Cerebellar cortex (tissue), 1 donor: ENCODE measurements at places on chromosomes 3 and 15.

DNA sequence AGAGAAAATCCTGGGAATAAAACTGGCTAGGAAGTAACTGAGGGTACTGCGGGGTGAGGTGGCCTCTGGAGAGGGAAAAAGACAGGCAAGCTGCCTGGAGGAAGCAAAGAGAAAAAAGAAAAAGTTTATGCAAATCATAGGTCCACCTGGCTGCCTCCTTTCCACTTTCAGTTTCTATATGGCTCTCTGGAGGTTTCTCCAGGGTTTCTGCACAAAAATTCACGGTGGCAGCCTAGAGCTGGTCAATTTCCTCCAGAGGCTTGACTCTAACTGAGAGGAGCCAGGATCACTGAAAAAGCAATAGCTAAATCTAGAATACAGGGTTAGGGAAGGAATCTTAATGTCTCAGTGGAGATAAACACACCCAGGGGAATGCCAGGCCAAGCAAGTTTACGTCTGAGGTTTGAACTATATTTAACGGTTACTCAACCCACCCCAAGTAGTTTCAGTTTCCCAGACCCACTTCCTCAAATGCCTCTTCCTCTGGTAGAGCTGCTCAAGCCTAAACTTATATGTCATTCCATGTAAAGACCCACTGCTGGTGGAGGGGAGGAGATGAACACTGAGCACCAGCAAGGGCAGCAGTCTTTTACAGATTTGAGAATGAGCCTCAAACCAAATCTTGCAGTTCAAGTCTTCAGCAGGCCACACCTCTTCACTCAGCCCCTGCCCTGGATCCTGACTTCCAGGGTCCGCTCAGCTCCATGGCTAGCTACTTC is 5.7 kb downstream of the LYSMD2 start:
- no peak for DNase-seq

DNA sequence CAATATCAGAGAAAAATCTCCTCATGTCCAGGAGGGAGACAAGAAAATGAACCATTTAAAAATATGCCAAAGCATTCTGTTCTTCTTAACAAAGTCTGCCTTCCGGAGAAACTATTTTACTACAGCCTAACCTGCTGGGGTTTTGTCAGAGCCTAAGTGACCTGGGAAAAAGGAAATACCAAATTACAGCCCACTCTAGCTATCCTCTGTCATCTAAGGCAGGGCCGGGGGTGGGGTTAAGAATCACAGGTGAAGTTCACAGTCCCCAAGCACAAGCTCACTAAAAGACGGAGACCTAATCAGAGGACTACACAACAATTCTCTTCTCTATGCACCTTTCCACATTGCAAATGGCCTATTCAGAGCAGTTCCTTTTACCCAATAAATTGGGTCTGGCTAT is 116.6 kb downstream of the TRIM42 start:
- DNase-seq = no peak

DNA sequence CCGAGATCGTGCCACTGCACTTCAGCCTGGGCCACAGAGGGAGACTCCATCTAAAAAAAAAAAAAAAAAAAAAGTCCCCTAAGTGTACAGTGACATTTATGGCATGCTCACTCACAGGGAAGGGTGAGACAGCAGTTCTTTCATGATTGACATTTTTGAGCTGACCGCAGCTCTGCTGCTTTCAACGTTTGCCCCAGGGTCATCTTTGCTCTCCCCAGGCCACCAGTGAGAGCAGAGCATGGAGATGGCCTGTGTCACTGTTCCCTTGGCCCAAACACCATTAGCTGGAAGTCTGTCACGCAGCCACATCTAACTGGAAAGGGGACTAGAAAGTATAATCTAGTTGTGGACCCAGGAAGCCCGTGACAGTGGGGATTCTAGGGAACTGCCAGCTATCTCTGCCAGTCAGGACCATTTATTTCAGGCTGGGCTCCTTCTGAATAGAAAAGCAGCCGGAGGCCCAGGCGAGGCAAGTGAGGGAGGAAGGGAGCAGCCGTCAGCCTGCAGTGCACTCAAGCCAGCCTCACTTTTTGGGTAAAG is 193.4 kb upstream of the HES1 start:
- DNase-seq = no peak

DNA sequence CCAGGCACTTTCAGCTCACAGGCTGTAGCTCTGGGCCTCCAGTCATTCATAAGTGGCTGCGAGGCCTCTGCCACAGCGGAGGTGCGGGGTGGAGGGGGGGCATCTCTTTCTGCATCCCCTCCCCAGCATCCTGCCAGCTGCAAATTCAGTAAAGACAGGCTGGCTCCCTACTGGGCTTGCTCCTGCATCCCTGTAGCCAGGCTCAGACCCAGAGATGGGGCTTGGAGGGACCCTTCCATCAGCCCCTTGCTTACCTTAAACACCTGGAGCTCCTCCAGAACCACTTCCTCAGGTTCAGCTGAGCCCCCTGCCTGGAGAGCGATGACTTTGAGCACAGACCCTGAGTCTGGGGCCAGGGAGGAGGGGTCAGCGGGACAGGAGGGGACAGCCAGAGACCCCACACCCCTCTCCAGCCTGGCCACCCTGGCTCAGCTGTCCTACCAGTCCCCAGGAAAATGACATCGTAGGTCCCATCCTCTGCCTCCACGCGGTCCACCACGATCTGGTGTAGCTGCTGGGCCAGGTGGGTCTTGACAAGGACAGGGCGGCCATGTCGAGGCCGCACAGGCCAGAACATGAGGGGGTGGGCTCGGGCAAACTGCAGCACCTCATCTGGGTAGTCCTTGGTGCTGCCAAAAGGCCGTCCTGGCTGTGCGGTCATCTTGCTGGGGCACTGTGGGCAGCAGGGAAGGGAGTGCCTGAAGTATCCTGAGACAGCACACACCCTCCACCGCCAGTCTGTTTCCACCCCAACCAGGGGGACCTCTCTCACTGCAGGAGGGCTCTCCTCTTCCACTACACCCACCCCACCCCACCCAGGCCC is 5.3 kb downstream of the SEMA3G start:
- DNase-seq = no peak

DNA sequence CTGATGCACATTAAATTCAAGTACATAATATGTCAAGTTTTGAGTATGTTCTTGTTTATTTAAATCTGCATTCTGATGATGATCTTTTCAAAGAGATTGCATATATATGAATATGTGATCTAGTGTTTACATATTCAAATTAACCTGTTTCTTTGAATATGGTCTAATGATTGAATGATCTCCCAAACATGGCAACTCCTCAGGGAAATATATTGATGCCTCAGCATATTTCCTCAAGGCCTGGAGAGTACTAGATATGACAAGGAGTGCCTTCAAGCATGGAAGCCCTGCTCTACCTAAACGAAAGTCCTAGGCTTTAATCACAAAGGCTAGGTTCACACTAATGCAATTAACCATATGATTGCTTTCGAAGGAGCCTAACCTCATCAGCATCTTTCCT is 532.8 kb downstream of the ZIC1 start:
- no peak for DNase-seq

- DNase-seq = no peak
These were observed 7.4 kb upstream of the GSK3B start for GRCh38 chr3:120101624-120102023.

GRCh38 chr3:101638261-101638745 is 38.6 kb downstream of the ZBTB11 start:
- peak; percentile 16 for DNase-seq

GRCh38 chr15:34365091-34365825 is 1.7 kb downstream of the LPCAT4 start:
- no peak for DNase-seq

DNA sequence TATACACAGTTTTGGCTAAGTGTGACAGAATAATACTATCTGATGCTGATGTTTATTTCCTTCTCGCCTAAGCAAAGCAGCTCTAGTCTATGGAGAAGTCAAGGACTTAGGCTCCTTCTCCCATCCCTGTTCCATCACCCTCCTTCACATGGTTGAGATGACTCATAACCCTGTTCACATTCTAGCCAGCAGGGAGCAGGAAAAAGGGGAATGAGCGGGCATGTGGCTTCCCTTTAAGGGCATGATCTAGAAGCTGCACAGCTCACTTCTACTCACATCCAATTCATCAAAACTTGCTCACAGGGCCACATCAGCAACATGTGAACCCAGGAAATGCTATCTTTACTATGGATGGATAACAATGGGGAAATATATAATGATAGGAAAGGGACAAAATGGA is 40.9 kb downstream of the CBLB start:
- no peak for DNase-seq

- DNase-seq = no peak
These were observed 361.0 kb downstream of the SQOR start for GRCh38 chr15:45995800-45996199.

- DNase-seq = no peak
These were observed 260.7 kb downstream of the NSUN3 start for GRCh38 chr3:94323596-94323995.

DNA sequence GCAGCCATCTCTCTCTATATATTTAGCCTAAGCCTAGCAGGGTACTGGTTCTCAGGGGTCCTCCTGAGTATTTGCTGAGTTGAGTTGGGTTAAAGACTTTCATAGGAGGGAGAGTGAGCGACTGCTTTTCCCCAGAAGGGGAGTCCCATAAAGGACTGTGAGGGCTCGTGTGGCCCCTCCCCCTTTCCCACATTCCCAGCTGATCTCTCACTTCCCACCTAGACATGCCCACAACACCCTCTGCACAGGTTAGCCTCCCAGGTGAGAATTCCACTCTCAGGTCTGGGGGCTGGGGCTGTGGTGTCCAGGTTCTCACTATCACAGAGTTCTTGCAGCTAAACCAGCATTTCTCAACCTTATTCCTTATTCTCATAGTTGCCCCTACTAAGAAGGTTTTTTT is 15.8 kb downstream of the EPHB1 start:
- DNase-seq = no peak

- DNase-seq = no peak
These were observed 2.3 kb upstream of the CCR3 start for GRCh38 chr3:46239952-46240351.

DNA sequence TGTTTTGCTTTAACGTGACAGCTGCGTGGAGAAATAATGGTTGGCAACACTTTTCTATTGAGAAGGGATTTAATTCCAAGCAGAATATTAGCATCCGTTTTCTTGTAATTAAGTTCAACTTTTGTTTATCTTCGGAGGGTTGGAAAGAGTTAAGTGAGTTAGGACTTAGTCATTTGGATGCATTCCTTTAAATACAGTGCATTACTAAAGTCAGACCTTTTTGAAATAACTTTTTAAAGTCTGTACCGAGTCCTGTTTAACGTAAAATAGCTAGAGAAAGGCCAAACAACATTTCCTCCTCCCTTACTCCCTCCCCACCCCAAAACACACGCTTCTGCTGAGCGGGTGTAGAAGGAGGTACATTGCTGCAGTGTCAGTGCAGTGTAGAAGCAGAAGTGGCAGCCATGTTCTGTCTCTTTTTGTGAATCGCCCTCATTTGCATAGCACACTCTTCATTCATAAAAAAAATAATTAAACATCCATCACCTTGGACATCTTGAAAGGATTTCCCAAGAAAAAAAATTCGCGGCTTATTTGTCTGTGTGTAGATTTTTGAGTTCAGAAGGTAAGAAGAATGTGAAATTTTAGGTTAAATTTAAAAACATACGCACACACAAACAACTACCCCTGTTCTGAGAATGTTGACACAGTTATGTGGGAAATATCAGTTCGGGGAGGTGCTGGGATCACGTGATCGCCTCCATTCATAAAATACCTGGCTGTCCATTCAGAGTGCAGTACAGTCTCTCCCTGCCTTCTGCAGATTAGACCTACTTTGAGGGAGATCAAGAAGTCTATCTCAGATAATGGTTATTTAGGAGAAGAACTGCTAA is 1.6 kb downstream of the SPRED1 start:
- DNase-seq = peak; percentile 92

- no peak for DNase-seq
These were observed 766.9 kb upstream of the NR2F2 start for GRCh38 chr15:95563634-95564033.

DNA sequence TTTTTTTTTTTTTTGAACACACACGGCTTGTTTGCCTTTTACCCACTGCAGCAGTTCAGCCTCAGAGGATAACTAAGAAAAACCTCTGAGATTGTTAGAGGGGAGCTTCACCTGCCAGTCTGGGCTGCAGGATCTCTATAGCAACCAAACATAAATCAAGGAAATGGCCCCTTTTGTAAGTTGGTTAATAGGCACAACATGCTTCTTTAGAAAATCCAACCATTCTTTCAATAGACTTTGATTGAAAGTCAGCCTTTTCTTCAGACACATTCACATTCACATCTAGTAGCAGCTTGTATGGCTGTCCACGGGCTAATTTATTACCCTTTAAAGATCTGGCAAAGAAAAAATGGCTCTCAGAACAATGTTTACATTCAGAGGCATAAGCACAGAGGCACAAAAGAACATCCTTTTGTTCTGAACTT is 136.6 kb upstream of the RARB start:
- DNase-seq = no peak

DNA sequence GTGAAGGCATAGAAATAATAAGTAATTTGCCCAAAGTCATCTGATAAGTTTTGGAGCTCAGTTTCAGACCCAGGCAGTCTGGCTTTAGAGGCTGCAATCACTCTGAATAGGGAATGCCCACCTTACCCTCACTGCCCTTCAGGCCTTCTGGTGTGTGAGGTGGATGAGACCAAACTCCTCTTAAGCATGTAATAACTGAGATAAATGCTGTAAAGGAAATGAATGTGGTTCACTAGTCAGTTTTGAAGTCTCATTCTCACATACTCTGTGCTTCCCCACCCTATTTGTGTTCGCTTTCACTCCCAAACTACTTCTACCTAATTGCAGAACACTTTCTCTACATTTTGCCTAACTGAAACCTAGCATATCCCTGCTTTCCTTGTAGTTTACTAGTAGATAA is 144.1 kb downstream of the FILIP1L start:
- DNase-seq = no peak

- DNase-seq = no peak
These were observed 213.0 kb downstream of the FMN1 start for GRCh38 chr15:32981536-32981935.

GRCh38 chr15:92623435-92623834 is 32.1 kb downstream of the FAM174B start:
- peak; percentile 4 for DNase-seq

DNA sequence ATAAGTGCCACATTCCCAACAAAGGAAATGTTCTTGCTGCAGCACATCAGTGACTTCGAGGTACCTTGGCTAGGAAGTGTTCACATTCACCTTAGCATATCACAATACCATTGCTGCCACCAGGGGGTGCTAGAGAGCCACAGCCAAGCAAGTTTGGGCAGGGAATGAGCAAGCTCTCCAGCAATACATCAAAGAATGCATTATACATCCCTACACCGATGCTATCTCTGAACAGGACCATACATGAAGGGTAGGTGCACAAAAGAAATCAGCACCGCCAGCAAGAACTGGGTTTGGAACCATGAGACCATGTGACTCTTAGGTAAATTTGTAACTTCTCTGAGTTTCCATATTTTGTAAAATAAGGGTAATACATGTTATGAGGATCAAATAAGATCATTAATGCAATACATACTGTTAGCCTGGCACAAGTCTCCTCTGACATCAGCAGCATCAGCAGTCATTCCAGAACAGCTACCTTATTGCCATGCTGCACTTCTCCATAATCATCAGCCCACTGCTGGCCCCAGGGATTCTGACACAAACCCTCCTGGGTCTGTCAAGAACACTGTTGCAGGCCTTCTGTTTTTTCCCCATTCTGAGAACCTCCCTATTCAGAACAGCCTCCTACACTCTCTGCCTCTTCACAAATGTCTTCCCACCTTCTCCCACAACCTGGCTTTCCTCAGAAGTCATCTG is 37.5 kb downstream of the RYK start:
- peak; percentile 87 for DNase-seq

- peak; percentile 77 for DNase-seq
These were observed 21.5 kb upstream of the TIMP4 start for GRCh38 chr3:12180218-12180617.
